ENCODE measurements at places on chromosomes 6 and 20.

DNA sequence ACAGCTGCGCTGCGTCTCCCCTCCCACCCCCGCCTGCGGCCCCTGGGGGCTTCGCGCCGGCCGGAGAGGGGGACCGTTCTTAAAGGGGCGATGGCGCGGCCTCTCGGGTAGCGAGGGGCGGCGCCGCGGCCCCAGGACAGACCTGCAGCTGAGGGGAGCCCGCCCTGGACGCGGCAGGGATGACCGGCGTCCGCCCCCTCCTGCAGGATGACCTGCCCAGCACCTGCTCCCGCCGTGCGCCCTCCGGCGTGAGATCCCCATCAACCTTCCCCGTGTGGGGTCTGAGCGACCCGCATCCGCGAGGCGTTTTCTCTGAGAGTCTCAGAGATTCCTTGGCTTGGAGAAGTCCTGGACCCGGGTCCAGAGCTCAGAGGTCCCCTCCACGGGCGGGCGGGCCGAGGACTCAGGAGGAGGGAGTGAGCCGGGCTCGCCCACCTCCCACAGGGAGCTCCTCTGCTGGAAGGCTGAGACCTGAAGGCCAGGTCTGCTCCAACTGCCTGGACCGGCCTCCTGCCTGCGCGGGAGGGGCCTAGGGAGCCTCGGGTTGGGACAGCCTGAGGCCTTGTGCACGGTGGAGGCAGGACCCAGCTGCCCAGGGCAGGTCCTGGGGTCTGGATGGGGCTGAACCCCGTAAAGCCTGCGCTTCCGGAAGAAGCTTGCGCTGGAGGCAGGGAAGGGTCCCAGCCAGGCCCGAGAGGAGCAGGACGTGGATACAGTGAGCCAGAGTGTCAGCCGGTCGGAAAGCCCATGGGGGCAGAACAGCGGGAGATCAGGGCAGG, 532 bp upstream of the NKAIN4 start:
- no peak for DNase-seq

GRCh38 chr6:140050101-140050995, 675.9 kb upstream of the CITED2 start:
- no peak for DNase-seq

GRCh38 chr6:24396824-24397223, 5.9 kb upstream of the MRS2 start:
- DNase-seq = no peak

GRCh38 chr6:89045576-89045975, 35.0 kb upstream of the PNRC1 start:
- no peak for DNase-seq

DNA sequence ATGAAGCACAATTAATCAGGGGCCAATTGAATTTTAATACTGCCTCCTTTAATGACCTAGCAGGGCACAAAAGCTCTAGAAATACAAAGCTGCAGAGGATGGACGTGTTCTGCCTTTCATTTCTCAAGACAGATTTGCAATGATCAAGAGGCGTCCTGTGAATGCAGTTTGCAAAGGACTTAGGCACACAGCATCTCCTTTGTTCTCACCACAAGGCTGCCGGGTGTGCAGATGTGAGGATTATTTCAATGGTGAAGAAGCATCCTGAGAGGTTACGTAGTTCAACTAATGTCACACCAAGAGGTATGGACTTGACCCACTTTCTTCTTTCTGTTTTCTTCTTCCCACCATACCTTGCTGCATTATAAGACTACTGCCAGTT, 42.9 kb upstream of the SPTLC3 start:
- DNase-seq = no peak

- no peak for DNase-seq
Observed at GRCh38 chr20:32893263-32894025, 34.7 kb downstream of the EFCAB8 start.

GRCh38 chr6:53281518-53282215, 67.1 kb downstream of the ELOVL5 start:
- no peak for DNase-seq

GRCh38 chr6:33430991-33431879, 11.4 kb downstream of the SYNGAP1 start:
- DNase-seq = peak; percentile 95

- DNase-seq = no peak
Observed at GRCh38 chr6:168007592-168008338, 10.3 kb downstream of the KIF25 start.

GRCh38 chr6:168784426-168784825, 343.4 kb downstream of the SMOC2 start:
- DNase-seq = no peak
